ENCODE measurements at places on chromosomes 11 and 22.
A peak's percentile ranks its signal among the peaks of the same experiment; 100 is the strongest.

DNA sequence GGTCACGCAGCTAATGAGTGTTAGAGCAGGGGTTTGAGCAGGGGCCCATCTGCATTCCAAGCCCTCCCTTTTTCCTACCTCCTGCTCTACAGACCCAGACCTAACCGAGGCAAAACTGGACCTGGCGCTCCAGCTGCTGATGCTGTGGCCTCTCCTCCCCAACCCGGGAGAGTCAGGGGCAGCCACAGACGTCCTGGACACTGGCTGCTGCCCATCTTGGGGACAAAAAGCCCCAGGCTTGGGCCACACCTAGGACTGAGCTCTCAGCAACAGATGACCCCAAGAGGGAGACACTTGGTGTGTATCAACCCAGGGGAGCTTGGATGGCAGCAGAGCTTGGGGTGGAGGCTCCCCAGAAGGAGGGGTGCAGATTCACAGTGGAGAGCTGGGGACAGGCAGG lies 172.6 kb downstream of the ST3GAL4 start:
- DNase-seq: no peak

GRCh38 chr11:134242376-134242775 lies 10.8 kb downstream of the THYN1 start:
- no peak for DNase-seq

DNA sequence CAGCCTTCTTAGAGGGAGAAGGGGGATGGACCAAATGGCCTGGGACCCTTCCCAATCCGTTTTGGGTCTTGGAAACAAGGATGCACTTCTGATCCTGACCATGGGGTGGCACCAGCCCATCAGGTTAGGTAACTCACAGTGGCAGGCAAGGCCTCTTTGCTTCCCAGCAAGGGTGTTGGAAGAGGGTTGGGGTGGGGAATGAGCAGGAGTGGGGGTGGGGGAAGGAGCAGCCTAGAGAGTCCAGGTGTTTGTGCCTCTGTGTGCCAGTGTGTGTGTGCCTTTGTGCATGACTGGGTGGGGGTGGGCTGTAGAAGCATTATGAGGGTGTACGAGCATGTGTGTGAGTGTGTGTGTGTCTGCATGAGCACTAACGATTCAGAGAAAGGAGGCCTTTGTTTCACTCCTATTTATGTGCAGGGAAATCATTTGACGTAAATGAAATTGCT lies 213.1 kb downstream of the INSC start:
- peak; percentile 2 for DNase-seq

DNA sequence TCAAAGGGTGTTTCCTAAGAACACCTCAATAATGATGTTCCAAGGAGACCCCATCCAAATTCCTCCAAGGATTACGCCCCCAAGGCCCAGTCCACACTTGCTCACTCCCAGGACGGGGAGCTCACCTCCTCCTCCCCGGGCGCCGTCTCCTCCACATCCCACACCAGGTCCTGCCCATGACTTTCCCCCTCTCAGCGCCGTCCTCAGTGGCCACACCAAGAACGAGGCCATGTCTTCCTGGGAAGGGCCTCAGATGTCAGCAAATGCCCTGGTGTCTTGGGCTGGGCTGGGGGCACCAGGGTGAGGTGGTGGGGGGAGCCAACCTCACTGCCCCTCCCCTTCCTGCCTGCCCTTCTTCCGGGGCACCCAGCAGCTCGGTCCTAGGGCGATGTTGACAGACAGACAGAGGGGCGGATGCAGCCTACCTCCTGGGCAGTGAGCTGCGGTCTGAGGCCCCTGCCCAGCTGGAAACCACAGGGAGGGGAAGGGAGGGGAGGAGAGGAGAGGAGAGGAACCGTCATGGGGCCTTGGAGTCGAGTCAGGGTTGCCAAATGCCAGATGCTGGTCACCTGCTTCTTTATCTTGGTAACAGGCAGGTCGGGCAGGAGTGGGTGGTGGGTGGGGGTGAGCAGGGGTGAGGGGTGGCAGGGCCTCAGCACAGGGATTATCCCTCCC lies at the start of the genes C11orf21 and TSPAN32:
TSS of gene C11orf21 (minus strand) at position 288 of the 675 bp plus-strand sequence. CDS start at position 178, 110 bp downstream.
TSS of gene TSPAN32 (plus strand) at position 383 of the 675 bp plus-strand sequence. CDS start at position 520, 137 bp downstream.
- DNase-seq: no peak

DNA sequence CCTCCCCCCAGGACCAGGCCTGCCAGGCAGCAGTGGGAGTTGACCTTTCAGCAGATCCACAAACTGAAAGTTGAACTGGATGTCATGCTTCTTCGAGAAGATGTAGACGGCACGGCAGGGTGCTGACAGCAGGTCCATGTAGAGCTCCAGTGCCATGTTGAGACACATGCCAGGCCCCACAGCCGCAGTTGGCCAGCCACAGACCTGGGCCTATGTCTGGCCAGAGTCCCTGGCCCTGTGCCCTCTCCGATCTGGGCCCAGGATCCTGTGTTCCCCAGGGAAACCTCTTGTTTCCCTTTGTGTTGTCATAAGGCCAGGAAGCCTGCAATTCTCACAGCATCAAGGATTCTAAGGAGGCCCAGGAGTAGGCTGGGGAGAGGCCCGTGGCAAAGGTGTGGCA lies at the start of gene GSTT4:
TSS of gene GSTT4 (minus strand) at position 253 of the 400 bp plus-strand sequence. CDS start at position 156, 97 bp downstream.
- no peak for DNase-seq

- no peak for DNase-seq
These were observed 5.2 kb downstream of the RASSF7 start for GRCh38 chr11:565921-566509.

DNA sequence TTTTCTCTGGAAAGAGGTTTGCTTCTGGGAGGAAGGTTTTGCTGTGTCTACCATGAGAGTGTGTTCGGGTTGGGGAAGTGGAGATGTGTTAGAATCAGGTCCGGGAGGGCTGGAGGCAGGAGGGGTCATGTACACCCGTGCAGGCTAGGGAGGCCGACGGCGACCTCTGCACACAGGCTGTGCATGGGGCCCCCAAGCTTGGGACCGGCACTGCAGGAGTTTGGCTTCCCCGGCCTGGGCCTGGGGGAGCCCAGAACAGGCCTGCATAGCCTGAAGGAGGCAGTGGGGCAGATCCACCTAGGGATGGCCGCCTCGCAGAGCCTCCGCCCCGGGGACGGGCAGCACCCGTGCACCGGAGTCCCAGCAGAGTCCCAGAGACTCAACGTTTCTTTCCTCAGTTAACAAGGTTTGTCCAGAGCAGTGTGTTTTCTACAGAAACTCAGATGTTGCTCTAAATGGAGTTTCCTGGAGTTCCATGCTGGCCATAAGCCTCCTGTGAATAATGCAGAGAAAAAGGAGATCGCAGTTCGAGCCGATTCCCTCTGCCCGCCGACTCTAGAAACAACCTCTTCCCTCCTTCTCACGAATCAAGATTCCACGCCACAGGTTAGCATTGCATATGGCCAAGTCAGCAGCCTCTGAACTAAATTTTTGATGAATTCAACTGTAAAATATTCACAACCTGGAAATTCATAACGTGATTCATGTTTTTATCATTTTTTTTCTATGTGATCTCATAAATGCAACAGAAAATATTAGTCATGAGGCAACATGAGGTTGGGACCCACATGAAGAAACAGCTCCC lies 427.3 kb downstream of the BRD1 start:
- DNase-seq: no peak

DNA sequence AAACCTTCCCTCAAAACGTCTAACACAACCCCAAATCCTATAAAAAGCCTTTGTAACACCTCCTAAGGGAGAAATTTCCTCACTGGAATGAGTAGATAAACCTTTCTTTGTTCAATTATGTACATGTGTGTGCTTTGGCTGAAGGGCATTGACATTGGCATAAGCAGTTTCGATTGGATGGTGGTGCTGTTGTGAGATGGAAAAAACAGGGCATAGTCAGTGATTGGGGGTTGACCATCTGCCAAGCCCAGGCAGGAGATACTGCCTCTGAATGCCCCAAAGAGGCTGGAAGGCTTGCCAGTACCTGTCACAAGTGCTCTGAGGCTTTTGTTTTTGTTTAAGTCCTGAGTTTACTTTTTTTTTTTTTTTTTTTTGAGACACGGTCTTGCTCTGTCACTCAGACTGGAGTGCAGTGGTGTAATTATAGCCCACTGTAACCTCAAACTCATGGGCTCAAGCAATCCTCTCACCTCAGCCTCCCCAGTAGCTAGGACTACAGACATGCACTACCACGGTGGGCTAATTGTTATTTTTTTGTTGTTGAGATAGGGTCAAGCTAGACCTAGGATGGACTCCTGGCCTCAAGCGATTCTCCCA lies 1.2 kb upstream of the CCDC117 start:
- no peak for DNase-seq

GRCh38 chr22:40302149-40302548 lies 44.2 kb upstream of the ADSL start:
- DNase-seq: no peak

DNA sequence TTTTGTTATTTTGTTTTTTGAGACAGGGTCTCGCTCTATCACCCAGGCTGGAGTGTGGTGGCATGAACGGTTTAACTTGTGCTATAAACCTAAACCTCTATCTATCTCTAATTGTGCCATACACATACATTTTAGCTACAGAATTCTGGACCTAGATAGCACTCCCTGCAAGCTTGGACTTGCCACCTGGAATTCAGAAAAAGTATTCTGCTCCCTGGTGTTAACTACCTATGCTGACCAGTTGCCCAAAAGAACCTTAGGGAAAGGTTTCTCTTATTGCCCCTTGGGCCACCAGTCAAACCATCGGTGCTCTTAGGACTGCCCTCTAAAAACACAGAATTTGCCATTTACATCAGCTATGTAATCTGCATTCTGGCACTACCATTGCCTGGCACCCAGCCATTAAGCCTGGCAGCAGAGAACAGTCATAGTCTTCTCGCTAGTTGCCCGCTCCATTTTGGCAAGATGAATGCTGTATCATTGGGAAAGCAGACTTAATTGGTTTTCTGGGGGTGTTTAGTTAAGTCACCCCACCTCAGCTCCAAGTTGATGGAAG lies 55.3 kb downstream of the ETS1 start:
- DNase-seq: no peak

GRCh38 chr22:21650280-21650679 lies 8.2 kb downstream of the SDF2L1 start:
- no peak for DNase-seq

- no peak for DNase-seq
These were observed 7.3 kb upstream of the PAX6 start for GRCh38 chr11:31818425-31818755.

- no peak for DNase-seq
These were observed 289.8 kb upstream of the ANO3 start for GRCh38 chr11:26042113-26042512.

- no peak for DNase-seq
These were observed 590 bp downstream of the NNMT start for GRCh38 chr11:114296605-114297372.

- DNase-seq: no peak
These were observed 1.5 kb downstream of the GALNT18 start for GRCh38 chr11:11620173-11620920.

- no peak for DNase-seq
These were observed 83.3 kb downstream of the DGCR2 start for GRCh38 chr22:19038728-19039447.

- DNase-seq: no peak
These were observed 983 bp downstream of the EHF start for GRCh38 chr11:34621876-34622275.

- DNase-seq: no peak
These were observed 49.2 kb downstream of the CNTN5 start for GRCh38 chr11:99069856-99070444.

- no peak for DNase-seq
These were observed 139.5 kb downstream of the CTTN start for GRCh38 chr11:70537576-70538571.

Data from non-pigmented ciliary epithelial cell (primary cell).